Activated CD8-positive, alpha-beta T cell treated with anti-CD3 and anti-CD28 coated beads for 36 hours (primary cell): ENCODE measurements at places on chromosomes 5 and 9.

GRCh38 chr5:60535198-60535597 lies 164.8 kb downstream of the DEPDC1B start:
- DNase-seq, result no peak

DNA sequence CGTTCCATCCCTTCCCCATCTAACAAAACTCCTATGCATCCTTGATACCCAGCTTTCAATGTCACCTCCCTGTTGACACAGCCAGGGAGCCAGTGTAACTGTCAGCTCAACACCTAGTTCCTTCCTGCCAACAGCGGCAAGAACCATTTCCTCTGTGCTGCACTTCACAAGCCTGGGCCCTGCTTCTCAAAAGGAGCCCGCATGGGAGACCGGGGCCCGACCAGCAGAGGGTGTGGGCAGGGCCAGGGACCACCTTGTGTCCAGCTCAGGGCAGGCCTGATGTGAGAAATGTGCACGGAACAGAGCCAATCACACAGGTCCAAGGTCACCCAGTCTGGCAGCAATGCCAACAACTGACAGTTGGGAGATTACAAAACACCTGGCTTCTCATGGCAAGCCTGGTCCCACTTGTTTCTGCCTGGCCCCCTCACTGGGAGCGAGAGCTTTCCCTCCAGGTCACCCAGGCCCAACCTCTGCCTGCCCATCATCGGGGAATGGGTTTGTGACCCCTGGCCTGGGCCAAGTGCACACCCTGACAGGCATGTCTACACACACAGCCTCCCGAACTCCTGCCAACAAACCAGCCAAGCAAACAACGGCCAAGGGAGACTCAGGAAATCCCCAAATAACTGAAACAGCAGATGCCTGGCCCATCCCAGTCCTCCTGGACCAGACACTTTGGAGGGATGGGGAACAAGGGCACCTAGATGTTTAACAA lies 3.1 kb downstream of the RNF44 start:
- DNase-seq, result peak; percentile 66

- DNase-seq, result no peak
Measured at GRCh38 chr5:140324041-140324600, 21.2 kb upstream of the PFDN1 start.

- no peak for DNase-seq
Measured at GRCh38 chr5:176466245-176466871, 18.2 kb downstream of the FAF2 start.

GRCh38 chr5:136013559-136013958 lies 15.2 kb upstream of the TGFBI start:
- no peak for DNase-seq

- DNase-seq, result no peak
Measured at GRCh38 chr9:83582029-83582428, 40.9 kb upstream of the IDNK start.

DNA sequence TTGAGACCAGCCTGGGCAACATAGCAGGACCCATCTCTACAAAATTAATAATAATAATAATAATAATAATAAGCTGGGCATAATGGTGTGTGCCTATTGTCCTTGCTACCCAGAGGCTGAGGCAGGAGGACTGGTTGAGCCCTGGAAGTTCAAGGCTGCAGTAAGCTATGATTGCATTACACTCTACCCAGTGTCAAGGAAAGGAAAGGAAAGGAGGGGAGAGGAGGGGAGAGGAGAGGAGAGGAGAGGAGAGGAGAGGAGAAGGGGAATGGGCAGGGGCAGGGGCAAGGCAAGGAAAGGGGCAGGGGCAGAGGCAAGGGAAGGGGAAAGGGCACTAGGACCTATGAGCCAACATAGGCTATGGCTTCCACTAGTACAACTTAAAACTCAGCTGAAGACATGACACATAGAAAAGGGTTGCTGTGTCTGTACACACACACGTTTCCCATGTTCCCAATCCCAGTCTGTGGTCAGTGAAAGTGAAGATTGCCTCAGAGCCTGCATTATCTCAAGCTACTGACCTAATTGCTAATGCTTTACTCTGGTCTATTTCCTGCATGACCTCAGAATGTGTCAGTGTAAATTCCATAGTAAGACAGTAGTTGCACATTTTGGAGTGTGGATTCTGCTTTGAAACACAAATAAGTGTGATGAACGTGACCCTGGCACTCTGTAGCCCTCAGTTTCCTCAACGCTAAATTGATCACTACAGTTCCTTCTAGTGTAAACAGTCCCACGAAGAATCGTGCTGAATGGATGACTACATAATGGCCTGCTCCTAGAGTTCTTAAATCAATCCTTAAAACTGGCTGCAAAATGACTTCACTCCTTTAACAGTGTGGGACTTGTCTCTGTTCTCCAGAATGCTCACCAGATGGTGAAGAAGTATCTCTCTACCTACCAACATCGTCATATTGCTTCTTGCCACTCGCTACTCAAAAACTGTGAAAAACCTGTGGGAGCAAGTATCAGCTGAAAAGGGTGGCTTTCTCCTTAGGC lies 497.0 kb downstream of the RAB3C start:
- DNase-seq, result no peak

GRCh38 chr5:124905256-124906130 lies 159.1 kb upstream of the ZNF608 start:
- DNase-seq, result no peak

DNA sequence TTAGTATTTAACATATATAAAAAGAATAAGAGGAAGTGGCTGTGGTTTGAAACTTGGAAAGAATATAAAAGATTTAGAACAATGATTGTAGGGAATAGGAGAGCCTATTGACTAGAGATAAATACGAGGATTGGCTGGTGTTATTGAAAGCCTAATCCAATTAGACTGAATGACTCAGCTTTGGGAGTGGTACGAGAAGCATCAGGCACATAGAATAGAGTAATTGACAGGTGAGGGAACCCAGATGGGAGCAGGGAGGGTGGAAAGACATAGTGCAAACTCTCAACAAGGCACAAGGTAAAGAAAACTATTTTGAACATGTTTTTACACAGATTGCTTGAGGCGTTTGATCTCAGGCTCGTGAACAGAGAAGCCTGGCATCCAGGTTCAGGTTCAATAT lies 338.9 kb upstream of the KLF9 start:
- DNase-seq, result no peak

- no peak for DNase-seq
Measured at GRCh38 chr9:83432104-83432627, 106.0 kb downstream of the FRMD3 start.

DNA sequence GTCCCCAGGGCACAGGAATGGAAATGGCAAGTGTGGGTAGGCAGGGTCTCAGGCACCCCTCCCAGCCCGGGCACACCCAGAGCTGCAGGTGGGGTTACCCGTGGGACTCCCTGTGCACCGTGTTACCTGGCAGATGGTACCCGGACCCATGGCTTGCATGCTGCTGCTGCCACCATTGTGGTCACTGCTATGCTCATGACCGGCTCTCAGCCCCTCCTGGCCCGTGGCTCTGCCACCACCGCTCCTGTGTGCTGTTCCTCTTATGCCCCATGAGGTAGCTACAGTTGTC lies 21.7 kb upstream of the HMCN2 start:
- no peak for DNase-seq

GRCh38 chr9:100679834-100680233 lies 102.0 kb downstream of the CAVIN4 start:
- DNase-seq, result no peak
